GM04503 (cell line): ENCODE measurements at places on chromosomes 7 and 10.

GRCh38 chr7:101582971-101583370 is 46.1 kb downstream of the MYL10 start:
- no peak for DNase-seq

- DNase-seq, result peak; percentile 86
Observed at GRCh38 chr10:102227050-102227449, 951 bp downstream of the ELOVL3 start.

DNA sequence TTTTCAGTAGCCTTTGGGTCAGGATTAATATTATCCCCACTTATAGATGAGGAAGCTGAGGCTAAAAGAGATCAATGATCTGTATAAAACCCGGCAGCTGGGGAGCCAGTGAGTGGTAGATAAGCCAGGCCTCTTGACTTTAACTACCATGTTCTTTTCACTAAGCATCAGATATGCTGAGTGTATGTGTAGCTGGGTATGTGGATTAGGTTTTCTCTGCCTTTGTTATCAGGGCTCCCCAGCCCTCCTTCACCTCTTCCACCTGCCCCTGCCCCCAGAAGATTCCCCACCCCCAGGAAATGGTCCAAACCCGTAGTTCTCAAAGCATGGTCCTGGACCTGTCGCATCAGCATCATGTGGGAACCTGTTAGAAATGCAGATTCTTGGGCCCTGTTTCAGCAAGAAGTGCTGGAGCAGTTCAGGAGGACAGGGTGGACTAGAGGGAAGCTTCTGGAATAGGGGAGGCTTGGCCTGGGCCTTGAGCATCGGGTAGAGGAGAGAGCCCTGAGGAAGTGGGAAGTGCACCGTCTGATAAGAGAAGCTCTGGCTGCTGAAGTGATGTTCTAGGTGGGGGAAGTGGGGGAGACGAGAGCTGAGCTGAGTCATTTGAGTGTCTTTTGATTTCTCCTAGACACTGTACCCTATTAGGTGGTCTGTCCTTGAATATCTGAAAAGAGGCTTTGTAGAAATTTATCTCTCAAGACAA is 101.3 kb downstream of the HIF1AN start:
- DNase-seq, result no peak

- DNase-seq, result no peak
Observed at GRCh38 chr10:130871406-130871805, 440.1 kb downstream of the TCERG1L start.

GRCh38 chr10:72038458-72039001 is 49.8 kb downstream of the SPOCK2 start:
- no peak for DNase-seq

DNA sequence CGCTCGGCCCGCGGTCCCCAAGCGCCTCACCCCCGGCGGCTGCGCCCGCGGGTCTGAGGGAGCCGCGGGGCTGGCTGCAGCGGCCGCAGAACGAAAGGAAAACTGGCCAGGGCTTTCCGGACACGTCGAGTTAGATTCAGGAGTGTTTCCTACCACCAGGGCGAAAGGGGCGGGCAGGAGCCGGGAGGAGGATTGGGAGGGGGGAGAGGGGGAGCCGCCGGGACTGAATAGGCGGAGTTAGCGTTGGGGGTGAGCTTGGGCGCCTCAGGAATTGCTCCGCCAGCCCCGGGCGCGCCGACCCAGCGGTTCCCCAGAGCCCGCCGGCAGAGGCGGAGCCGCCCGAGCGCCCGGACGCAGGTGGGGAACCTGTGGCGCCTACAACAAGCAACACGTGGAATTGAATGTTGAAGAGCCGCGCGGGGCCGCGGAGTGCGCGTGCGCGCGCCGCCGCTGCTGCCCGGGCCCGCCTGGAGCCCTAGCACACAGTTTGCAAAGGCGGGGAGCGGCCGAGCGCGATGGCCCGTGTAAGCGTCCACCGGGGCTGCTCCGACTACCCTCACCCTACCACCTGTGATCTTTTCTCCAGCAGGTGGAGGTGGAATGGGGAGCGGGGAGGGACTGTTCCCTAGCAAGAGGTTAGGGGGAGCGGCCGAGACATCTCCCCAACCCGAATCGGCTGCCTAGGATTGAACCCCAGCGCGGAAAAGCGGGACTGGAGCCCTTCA is at the start of gene CADPS2:
TSS of gene CADPS2 (minus strand) at position 104 of the 725 bp plus-strand sequence. CDS start 123 bp downstream, outside the sequence.
- DNase-seq, result no peak

GRCh38 chr7:140591180-140591902 is 49.3 kb downstream of the DENND2A start:
- no peak for DNase-seq

GRCh38 chr7:131109759-131110296 is 217.8 kb upstream of the MKLN1 start:
- DNase-seq, result peak; percentile 43

DNA sequence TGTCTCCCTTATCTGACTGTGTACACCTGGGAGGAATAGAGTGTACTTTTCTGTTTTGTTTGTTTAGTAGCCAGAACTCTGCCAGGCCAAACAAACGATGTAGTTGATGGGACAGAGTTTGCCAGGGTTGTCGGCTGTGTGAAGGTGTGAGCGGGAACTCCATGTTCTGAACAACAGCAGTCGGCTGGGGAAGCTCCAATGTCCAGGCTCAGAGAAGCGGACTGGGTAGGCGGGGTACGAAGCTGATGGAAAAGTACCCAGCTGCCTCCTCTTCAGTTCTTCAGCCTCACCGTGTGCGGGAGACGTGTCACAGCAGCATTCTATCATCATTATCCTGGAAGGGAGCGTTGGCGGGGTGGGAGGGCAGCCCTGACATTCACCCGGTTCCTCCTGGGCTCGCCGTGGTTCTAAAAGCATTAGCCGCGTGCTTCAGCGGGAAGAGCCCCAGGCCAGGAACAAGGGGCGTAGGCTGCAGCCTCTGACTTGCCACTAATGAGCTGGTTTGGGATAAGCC is 52.9 kb downstream of the PFKFB3 start:
- no peak for DNase-seq

- no peak for DNase-seq
Observed at GRCh38 chr10:93222211-93222754, 148.6 kb downstream of the CYP26A1 start.

DNA sequence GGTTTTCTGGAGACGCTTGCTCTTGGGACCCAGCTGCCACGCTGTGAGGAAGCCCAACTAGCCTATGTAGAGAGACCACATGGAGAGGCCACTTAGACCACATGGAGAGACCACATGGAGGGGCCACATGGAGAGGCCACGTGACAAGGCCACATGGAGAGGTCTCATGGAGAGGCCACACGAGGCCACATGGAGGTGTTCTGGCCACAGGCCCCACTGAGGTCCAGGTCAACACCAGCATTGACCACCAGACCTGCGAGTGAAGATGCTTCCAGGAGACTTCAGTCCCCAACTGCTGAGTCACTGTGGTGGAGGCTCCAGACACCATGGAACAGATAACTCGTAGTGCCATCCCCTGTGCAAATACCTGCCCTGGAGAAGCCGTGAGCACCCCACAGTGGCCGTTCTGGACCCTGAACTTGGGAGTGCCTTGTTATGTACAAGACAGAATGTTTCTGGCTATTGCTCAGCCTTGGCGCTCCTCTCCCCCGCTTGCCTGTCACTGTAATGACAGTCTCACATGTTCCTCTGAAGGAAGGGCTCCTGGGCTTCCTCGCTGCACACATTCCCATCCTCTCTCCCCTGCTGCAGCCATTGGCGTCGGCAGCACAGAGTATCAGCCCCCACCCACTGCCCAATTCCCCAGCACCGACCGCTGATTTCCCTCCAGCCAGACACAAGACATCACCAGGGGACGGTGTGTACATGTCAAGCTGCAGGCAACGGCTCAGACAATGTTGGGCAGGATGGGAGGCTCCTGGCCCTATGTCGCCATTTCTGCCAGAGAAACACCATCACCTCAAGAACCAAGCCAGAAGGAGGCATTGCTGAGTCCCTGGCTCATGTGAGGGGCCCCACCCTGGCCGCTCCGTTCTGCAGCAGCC is 49.0 kb upstream of the TNRC18 start:
- no peak for DNase-seq

GRCh38 chr10:56469482-56469881 is 108.4 kb upstream of the ZWINT start:
- DNase-seq, result no peak

GRCh38 chr10:82278401-82279182 is 403.6 kb downstream of the NRG3 start:
- DNase-seq, result no peak

DNA sequence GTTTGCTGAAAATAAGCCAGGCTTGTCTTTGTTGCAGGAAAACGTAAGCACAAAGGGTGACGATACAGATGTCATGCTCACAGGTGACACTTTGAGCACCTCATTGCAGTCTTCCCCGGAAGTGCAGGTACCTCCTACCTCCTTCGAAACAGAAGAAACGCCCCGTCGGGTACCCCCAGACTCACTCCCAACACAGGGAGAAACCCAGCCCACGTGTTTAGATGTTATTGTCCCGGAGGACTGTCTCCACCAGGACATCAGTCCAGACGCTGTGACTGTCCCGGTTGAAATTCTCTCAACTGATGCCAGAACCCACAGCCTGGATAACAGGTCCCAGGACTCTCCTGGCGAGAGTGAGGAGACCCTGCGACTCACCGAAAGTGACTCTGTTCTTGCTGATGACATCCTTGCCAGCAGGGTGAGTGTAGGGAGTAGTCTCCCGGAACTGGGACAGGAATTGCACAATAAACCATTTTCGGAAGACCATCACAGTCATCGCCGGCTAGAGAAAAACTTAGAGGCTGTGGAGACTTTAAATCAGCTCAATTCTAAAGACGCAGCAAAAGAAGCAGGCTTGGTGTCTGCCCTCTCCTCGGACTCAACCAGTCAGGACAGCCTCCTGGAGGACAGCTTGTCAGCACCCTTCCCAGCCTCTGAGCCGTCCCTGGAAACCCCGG is 18.3 kb upstream of the BHLHA15 start:
- DNase-seq, result no peak

DNA sequence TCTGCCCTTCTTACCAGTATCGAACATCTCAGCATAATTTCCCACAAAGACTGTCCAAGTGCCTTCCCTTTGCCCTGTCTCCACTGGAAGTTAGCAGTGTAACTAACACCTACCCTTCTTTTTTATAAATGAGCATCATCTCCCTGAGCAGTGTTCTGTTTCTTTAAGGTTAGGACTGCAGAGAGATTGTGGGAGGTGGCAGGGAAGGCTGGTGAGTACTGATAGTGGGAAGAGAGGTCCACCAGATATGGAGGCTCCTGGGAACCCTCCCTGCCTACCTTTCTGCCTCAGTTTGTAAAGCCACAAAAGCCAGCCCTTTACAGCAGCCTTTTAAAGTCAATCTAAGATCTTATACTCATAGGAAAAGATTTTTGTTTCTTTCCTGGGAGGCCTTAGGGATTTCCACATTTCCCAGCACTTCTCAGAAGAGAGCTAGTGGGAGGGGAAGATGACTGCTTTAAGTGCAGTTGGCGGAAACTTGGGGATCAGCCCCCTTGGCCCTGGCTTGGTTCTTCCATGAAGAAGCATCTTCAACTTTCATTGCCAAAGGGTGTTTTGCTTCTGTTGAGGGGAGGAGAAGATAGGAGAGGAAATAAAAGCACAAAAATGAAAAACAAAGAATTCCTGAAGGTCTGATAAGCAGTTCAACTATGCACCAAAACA is 36.6 kb upstream of the CALD1 start:
- peak; percentile 99 for DNase-seq

DNA sequence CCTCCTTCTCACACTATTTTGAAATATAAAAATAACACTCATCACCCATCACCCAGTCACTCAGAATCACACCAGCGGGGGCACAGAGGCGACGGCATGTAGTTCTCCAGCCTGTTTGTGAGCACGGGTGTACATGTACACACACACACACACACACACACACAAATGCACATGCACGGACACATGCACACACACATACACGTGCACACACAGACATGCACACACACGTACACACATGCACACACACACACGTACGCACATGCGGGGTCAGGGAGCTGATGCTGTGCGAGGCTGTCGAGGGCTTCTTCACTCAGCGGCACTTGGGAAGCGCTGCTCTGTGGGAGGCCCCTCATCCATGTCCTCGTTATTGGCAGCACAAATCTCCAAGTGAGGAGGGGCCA is 178.8 kb downstream of the ELFN1 start:
- DNase-seq, result no peak

GRCh38 chr7:25968205-25968993 is 183.6 kb upstream of the NFE2L3 start:
- no peak for DNase-seq

GRCh38 chr7:77370606-77371005 is 45.5 kb downstream of the GSAP start:
- DNase-seq, result no peak

- DNase-seq, result no peak
Observed at GRCh38 chr10:9126728-9127127, 1072.2 kb downstream of the GATA3 start.

DNA sequence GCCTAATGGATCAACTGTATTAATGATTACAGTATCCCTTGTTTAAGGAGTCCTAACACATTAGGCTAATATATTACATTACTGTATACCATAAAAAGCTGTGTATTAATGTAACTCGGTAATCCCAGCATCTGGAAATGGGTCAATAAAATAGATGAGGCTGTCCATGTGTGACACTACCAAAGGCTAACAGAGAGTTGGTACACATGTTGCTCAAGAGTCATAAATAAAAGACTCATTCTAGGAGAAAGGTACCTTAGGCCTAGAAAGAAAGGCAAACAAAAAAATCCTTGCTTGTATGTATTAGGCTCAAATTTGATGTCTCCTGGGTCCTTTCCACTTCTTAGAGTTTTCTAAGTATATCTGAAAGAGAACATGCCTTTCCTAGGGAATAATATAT is 14.6 kb downstream of the MCMBP start:
- DNase-seq, result no peak

DNA sequence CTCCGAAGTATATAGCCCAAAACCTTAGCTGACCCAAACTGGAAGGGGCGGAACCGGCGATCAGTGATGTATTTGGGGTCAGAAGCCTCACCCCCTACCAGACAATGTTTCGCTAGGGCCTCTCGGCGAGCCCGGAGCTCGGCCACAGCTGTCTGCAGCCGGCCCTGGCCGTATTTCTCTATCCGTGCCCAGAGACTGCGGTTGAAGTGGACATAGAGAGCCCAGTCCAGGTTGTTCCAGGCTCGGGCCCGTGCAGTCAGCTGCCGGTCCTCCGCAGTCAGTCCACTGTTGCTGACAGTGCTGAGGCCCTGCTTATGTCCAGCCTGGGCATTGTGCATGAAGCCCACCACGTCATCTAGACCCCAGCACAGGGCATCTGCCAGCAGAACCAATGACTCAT is 1.5 kb upstream of the TRAPPC14 start:
- DNase-seq, result no peak

GRCh38 chr10:125707541-125708468 is 11.7 kb upstream of the EDRF1 start:
- no peak for DNase-seq

DNA sequence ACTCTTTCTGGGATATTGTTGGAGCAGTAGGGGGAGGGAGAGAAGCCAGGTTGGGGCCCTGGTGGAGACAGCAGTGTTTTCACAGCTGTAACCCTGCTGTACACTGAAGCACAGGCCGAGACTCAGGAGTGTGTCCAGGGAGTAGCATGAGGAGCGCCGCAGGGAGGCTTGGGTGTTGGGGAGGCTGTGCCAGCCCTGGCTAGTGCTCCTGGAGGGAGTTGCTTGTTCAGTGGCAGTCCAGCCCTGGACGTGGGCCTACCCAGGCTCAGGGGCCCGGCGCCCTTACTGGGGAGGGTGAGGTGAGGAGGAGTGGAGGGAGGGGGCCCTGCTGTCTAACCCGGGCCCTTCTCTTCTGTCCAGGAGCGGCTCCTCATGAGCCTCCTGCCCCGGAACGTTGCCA is 35.9 kb downstream of the ADCY1 start:
- DNase-seq, result no peak
